ENCODE measurements at places on chromosomes 3 and 15.

- DNase-seq: no peak
These were observed 135.3 kb downstream of the PCCB start for GRCh38 chr3:136385457-136385856.

GRCh38 chr15:35293353-35294130 lies 208.4 kb upstream of the NANOGP8 start:
- DNase-seq: peak; percentile 61

DNA sequence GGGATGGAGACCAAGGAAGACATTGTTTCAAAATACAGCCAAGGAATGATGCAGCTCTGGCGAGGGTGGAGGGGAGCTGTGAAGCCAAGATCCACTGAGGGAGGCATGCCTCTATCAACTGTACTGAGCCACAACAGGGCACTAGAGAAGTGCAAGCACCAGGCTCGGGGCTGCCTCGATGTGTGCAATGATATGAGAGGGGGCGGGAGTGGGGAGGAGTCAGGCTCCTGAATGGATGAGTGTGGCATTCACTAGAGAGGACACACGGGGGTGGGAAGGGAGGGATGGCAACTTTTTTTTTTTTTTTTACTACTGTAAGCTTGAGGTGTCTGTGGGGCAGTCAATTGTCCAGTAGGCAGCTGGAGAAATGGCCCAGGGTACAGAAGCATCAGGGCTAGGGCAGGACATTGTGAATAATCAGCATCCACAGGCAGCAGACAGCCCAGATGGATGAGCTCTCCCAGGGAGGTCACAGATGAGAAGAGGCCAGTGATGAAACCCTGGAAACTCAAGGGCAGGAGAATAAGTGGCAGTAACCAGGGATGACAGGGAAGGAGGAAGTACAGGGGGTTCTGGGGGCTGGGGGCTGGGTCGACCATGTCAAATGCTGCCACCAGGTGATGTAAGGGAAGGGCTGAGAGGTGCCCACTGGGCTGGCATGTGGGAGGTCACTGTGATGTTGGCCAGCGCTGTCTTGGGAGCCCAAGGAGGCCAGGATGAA lies 5.9 kb downstream of the STOML1 start:
- DNase-seq: no peak

- no peak for DNase-seq
These were observed 25.5 kb downstream of the FAM174B start for GRCh38 chr15:92629975-92630626.

DNA sequence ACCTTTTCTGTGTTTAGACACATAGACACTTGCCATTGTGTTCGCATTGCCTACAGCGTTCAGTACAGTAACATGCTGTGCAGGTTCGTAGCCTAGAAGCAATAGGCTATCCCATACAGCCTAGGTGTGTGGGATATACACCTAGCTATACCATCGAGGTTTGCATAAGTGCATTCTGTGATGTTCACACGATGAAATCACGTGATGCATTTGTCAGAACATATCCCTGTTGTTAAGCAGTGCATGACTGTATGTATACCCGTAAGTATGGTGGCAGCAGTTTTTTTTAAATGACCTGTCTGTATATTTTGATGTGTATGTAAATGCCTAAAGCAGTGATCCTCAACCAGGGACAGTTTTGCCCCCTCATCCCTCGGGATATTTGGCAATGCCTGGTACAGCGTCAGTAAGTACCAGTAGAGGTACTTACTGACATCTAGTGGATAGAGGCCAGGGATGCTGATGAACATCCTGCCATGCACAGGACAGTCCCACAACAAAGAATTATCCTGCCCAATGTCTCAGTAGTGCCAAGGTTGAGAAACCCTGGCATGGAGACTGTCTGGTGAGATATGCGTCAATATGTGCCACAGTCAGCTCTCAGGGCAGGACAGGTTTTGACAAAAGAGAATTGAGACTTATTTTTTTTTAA lies 129.1 kb downstream of the HCN4 start:
- no peak for DNase-seq

- no peak for DNase-seq
These were observed 11.0 kb downstream of the LOXL1 start for GRCh38 chr15:73937296-73937695.

DNA sequence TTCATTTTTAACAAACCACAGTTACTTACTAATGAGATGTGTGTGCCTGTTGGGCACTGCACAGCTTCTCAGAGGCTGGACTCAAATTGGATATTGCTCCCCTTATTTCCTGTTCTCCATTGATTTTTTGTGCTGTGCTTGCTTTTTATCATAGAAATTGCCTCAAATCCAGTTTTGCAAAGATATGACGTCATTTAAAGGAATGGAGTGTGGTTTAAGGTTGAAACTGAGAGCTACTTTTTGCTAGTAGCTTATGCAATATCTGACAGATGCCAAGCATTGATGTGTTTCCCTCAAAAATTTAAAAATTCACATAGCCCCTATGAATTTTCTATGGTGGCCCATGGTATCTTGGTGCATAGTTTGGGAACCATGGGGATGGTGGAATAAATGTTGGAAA lies 67.7 kb upstream of the ROPN1 start:
- no peak for DNase-seq

- peak; percentile 30 for DNase-seq
These were observed 6.2 kb downstream of the PPARG start for GRCh38 chr3:12294885-12295580.

- no peak for DNase-seq
These were observed 112.6 kb downstream of the LEKR1 start for GRCh38 chr3:156938724-156939123.

DNA sequence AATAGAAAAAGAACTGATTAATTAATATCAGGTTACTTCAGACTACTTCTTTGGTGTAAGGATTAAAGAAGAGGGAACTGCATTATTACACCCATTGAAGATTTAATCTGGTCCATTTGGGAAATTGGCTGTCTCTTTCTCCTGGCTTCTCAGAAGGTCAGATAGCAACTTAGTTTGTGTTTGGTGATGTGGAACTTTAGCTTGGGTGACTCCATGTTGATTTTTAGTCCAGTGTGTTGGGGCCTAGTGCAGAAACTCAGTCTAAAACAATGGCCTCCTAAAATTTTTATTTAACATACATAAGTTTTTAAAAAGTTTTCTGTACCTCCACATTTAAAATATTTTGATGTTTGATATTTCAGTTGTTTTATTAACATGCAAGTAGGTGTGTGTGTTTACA lies 27.6 kb upstream of the GPD1L start:
- DNase-seq: no peak

DNA sequence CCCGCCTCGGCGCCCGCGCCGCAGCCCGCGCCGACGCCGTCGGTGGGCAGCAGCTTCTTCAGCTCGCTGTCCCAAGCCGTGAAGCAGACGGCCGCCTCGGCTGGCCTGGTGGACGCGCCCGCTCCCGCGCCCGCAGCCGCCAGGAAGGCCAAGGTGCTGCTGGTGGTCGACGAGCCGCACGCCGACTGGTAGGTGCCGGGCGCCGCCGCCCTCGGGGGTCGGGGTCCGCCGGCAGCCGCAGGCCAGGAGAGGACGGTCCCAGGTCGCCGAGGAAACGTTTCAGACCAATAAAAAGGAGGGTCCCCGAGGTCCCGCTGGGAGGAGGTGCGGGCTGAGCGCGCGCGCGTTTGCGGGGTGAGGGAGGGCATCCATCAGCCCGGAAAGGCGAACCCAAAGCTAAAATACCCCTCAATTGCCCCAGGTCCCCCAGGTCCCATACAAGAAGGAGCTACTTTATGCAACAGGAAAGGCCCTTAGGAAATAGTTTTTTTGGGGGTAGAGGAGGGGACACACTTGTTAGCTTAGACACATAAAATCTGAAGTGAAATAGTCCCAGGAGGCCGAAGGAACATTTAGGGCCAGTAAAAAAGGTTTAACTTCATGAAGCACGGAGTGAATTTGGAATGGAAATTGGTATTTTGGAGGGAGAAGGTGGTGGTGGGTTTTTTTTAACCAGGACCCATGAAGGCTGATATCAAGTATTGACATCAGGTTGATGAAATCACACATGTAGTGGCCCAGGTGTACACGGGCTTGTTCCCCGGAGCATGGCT lies 739 bp downstream of the SYN2 start:
- DNase-seq: peak; percentile 59

GRCh38 chr3:196350067-196350466 lies 11.9 kb upstream of the TM4SF19 start:
- no peak for DNase-seq

GRCh38 chr3:28949580-28949979 lies 331.3 kb upstream of the RBMS3 start:
- DNase-seq: no peak

DNA sequence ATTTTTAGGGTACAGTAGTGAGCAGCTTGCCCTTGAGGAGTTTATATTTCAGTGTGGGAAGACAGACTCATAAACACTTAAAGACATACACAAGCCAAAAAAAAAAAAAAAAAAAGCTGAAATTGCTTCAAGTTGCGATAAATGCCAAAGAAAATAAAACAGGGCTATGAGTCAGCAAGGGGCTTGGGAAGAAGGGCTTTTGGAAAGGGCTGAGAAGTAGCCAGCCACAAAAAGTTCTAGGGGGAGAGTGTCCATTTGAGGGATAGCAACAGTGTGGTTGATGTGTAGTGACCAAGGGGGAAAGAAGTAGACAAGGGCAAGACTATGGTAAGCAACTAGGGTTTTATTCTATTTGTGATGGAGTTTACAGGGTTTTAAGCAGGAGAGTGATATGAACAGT lies 185.5 kb downstream of the ADAMTS9 start:
- no peak for DNase-seq

DNA sequence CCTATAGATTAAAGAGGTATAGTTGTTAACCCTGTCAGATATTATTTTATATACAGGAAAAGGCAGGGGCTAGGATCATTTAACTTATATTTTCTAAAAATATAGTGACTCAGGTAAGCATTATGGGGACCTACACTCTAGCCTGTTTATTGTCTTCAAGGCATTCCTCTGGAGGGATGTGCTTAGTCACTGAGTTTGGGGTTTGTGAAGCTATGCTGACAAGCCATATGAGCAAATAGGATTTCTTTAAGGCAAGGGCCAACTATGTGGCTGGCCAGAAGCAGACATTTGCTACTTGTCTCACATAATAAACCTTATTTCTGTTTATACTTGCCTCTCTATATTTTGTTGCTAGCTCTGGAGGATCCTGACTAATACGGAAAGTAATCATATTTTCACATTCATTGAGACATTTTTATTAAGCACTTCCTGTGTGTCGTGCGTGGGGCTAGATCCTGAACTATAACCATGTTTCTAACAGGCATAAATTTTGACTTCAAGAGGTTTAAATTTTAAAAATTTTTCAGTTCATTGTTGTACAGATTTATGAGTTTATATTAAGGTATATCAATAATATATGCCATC lies 153.4 kb downstream of the OTOL1 start:
- no peak for DNase-seq

DNA sequence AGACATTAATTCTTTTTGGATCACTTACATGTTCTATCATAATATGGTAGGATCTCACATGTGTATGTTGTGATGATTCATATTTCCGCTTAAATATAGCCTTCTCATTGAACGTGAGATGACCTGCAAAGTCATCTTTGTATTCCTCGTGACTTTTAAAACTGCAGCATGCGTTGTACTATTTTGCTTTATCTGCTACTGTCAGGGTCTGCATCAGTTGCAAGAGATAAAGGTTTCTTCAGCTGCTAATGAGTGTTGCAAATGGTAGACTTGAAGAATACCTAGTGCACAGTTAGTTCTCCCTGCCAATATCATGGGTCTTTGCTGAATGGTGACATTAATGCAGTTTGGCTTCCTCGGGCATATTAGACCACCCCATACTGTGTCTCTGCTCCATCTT lies 31.8 kb downstream of the REC114 start:
- no peak for DNase-seq

GRCh38 chr3:71177375-71177774 lies 406.2 kb downstream of the FOXP1 start:
- no peak for DNase-seq

DNA sequence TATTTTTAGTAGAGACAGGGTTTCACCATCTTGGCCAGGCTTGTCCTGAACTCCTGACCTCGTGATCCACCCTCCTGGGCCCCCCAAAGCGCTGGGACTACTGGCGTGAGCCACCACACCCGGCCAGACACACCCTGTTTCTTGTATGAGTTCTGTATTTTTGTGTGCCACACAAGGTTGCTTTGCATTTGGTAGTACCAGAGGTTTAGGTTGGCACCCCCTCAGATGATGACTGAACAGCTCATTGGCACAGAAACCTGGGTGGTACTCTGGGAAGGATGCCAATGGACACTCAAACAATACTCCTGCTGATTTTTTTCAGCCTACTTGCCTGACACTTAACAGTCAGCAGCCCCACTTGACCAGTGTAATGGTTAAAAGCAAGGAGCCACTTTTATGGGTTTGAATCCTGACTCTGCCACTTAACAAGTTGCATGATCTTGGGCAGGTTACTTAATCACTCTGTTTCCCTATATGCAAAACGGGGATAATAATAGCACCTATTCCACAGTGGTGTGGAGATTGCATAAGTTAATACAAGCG lies 39.2 kb upstream of the BCL2A1 start:
- no peak for DNase-seq

Data from urothelium cell line (cell line).